ENCODE measurements at places on chromosomes 7 and 10.

DNA sequence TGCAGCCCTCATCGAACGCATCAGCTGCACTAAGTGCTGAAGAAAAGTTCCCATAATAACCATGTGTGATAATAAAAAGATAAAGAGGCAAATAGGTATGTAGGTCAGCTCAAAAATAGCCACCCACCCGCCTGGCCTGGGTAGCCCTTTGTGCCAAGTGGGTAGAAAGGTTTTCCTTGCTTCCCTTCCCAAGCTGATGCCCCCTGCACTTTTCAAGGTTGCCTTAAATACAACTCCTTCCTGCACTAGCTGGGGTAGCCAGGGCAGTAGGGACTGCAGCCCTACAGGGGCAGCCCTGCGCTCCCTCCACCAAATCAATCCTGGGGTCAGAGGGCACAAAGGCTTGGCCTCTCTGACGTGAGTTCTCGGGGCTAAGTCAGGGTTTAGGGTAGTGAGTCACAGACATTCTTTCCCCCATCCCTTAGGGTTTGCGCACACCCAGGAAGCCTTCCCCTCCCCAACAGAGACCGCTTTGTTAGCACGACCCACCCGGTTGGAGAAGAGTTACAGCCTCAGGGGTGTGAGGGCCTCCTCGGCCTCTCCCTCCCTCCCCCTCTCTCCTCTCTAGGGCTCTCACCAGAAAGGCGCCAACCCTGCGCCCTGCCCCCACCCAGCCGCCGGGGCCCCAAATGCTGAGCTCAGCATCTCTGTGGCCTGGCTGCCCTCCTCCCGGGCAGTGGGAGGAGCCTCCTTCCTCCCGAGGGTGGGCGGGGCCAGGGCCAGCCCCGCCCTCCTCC, 13.3 kb upstream of the DDIT4 start:
- peak; percentile 92 for DNase-seq

GRCh38 chr10:35178331-35178730, 51.7 kb downstream of the CREM start:
- no peak for DNase-seq

GRCh38 chr7:158730383-158731346, 26.1 kb upstream of the NCAPG2 start:
- DNase-seq, result no peak

DNA sequence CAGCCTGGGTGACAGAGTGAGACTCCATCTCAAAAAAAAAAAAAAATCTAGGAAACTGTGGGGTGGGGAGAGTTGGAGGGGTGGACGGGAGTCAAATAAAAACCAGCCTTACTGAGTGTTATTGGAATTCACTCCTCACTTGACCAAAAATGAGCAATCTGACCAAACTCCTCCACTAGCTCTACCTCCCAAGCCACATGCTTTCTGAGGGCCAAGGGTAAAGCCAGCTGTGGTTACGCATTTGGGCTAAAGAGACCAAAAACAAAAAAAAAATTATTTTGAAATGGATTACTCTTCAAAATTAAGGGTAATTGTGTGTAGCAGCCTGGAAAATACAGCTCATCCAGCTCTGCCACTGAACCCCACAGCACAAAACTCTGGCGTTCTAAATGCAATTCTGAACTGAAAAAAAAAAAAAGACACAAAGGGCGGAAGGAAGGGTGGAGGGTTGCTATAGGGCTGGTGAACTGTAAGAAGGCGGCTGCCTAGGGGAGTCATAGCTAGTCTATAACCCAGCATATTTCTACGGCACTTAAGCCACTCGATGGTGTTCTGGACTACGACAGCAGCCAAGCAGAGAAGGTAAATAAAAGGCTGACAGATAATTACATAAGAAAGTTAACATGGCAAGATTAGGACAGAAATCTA, 7.8 kb downstream of the ELMO1 start:
- DNase-seq, result peak; percentile 51

DNA sequence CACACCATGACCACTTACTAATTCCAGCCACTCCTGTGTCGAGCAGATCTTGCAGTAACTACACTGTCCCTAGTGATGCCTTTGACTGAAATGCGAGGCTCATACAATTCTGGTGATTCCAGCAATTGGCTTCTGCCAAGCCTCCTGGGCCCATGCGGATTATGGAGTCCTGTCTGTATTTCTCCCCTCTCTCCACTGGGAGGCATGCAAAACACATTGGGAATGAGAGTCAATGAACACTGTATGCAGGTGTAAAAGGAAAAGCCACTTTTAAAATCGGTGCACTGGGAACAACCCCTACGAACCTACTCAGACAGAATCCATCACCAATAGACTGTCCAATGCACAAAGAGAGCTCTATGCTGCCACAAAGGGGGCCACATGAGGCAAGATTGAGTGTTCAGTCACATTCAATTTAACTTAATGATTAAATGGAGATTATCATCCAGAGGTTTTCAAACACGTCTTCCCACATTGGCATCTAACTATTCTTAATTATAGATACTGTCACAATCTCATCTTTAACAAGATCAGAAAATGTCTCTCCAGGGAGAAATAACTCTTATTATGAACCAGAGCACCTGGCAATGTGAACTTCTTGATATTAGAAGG, 550.6 kb downstream of the GLRX3 start:
- DNase-seq, result no peak
